ENCODE measurements at places on chromosomes 2 and 18. TPM values are rescaled to one million over a fixed set of nuclear protein-coding genes. Genes with fewer than 3 reads are reported as not detected.

The MYO5B gene
- total RNA-seq = 0.25 TPM

The FAP gene
- 21.8 TPM for total RNA-seq

The UGT1A9 gene
- not detected for total RNA-seq

The IL1RL1 gene
- 2.4 TPM for total RNA-seq

The SPOPL gene
- 12.4 TPM for total RNA-seq

The ABCG5 gene
- not detected for total RNA-seq

The ACAA2 gene
- total RNA-seq = 55.2 TPM

The ABCG8 gene
- total RNA-seq = not detected

The MTA3 gene
- 25.8 TPM for total RNA-seq

The CRYBA2 gene
- not detected for total RNA-seq

The ERBB4 gene
- total RNA-seq = not detected

The CCDC178 gene
- 0.83 TPM for total RNA-seq

The SPP2 gene
- not detected for total RNA-seq

The DCC gene
- 0.06 TPM for total RNA-seq

The FNDC4 gene
- total RNA-seq = 30.8 TPM

The FOXI3 gene
- total RNA-seq = not detected

The TLX2 gene
- total RNA-seq = not detected

The TRPM8 gene
- total RNA-seq = not detected

The SERPINB7 gene
- total RNA-seq = not detected

The GALR1 gene
- not detected for total RNA-seq

The ECEL1 gene
- not detected for total RNA-seq

The BOLL gene
- total RNA-seq = not detected

The APCDD1 gene
- total RNA-seq = 63.5 TPM

The NEUROD1 gene
- total RNA-seq = not detected

The POTEI gene
- not detected for total RNA-seq

The ACTG2 gene
- 1.3 TPM for total RNA-seq

The C2orf81 gene
- total RNA-seq = 4.9 TPM

The IL36B gene
- not detected for total RNA-seq

The TSPYL6 gene
- total RNA-seq = not detected

The CD207 gene
- not detected for total RNA-seq

The DNAJC5G gene
- not detected for total RNA-seq

The SERPINB10 gene
- not detected for total RNA-seq

The PCGF1 gene
- 8.9 TPM for total RNA-seq

The GLB1L gene
- total RNA-seq = 12.2 TPM

The REG3G gene
- not detected for total RNA-seq

The SLC4A5 gene
- total RNA-seq = 1.7 TPM

The TXNDC2 gene
- not detected for total RNA-seq

The ARMC9 gene
- 11.4 TPM for total RNA-seq

The SEPTIN2 gene
- 408 TPM for total RNA-seq

The SAG gene
- total RNA-seq = not detected

The TMEM37 gene
- 2.9 TPM for total RNA-seq

The METTL5 gene
- 32.0 TPM for total RNA-seq

The LCT gene
- total RNA-seq = not detected

The FAM124B gene
- total RNA-seq = 0.39 TPM

The GCKR gene
- total RNA-seq = 0.44 TPM

The SP110 gene
- total RNA-seq = 15.4 TPM

The KLF11 gene
- 3.7 TPM for total RNA-seq

The LBH gene
- 5.4 TPM for total RNA-seq

Measured in cardiac ventricle fibroblast (primary cell).